CD4-positive, alpha-beta T cell treated with Interleukin-15 for 1 hour (primary cell): ENCODE measurements at places on chromosomes 3 and 15.

- DNase-seq: no peak
Observed at GRCh38 chr15:71443538-71443937, 328.3 kb downstream of the THSD4 start.

GRCh38 chr3:141486746-141487520 lies at the start of gene RASA2:
Gene RASA2, plus strand, starts transcription at chr3:141487027. Its CDS starts 57 bp downstream, at chr3:141487084.
- DNase-seq: peak; percentile 83

- no peak for DNase-seq
Observed at GRCh38 chr3:13623101-13623654, 74.3 kb downstream of the FBLN2 start.

GRCh38 chr3:12764171-12764776 lies 5.2 kb upstream of the TMEM40 start:
- no peak for DNase-seq

- no peak for DNase-seq
Observed at GRCh38 chr15:41990243-41990605, 17.9 kb upstream of the EHD4 start.
